ENCODE measurements at places on chromosomes 2 and 18. TPM values are rescaled to one million over a fixed set of nuclear protein-coding genes. Genes with fewer than 3 reads are reported as not detected.

DNA sequence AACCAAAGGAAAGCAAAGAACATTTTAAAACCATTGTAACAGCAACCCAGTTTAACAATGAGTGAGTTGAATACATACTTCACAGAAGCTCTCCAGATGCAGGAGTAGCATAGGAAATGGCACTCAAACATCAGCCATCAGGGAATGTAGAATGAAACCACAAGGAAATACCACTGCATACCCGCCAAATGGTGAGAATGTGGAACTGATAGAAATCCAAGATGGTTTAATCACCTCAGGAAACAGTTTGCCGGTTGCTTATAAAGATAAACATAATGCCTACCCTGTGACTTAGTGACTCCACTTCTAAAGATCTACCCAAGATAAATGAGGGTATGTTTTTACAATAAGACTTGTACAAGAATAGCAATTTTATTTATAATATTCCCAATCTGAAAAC is 132.0 kb downstream of the GALNT1 start:
- no peak for DNase-seq
- no peak overlapping the region for H3K4me3 ChIP-seq
- H3K4me1 ChIP-seq, result no peaks in the 10 kb centered on the region
- no peak overlapping the region for H3K27ac ChIP-seq
- H3K27me3 ChIP-seq, result no peaks in the 10 kb centered on the region

DNA sequence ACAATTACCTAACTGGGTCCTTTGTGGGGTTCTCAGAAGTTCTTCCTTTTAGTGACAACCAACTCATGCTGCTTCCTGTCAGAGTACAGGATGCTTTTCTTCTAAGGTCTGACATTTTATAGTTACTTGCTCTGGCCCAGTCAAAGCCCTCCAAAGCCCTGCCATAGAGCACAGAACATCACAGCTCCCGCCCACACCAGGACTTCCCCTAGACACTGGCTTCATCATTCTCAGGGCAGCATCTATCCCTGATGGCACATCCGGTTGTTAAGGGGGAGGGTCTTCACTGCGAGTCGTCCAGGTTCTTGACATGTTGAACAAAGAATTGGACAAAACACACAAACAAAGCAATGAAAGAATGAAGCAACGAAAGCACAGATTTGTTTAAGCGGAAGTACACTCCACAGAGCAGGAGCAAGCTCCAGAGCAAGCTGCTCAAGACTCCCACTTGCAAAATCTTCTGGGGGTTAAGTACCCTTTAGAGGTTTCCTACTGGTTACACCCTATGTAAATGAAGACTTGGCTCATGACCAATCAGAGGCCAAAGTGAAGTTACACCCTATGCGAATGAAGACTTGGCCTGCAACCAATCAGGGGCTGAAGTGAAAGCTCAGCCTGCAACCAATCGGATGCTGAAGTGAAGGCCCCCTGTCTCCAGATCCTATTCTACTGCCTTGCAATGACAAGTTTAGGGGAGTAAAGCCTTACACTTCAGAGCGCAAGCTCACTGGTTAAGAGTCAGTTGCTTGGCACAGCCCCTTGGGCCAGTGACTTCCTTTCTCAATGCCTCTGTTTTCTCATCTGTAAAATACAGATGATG is 79.0 kb downstream of the HDAC4 start:
- DNase-seq, result peak; percentile 64
- H3K4me1 ChIP-seq, result peaks cover 67% of the 10 kb centered on the region
- H3K36me3 ChIP-seq, result no peaks in the 10 kb centered on the region

DNA sequence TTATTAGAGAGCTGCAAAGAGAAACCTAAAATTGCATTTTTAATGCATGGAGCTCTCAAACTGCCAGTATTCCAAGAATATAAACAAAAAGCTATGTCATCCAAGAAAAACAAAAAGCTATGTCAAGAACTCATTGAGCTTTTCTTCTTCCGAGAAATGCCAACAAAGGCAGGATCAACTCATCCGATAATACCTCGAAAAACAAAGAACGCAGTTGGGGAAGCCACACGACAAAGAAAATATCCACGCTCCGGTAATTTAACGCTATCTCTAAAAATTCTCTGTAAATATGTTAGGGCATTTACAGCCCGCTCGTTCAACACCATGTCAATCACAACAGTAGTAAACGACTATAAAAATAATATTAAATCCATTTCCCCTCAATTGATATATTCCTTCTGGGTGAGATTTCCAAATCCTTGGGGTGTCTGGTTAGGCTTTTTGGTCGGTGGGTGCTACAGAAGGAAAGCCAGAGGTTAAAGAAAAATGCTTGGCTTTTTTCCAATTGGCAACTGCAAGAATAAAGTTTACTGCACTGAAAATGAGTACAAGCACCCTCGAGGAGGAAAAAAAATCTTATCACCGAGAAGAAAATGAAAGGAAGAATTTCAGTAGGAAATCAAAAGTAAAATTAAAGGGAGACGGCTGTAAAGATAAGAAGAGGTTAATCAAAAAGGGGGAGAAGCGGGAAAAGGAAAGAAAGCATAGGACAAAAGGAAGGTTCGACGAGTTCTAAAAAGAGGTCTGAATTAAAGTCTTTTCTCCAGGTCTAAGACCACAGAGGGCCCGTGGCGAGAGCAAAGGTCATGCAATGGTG is 856 bp downstream of the TIA1 start:
- no peaks in the 10 kb centered on the region for H3K27me3 ChIP-seq
- H3K4me3 ChIP-seq, result peak overlapping the region; percentile 40
- DNase-seq, result no peak
- H3K27ac ChIP-seq, result peak overlapping the region; percentile 83
- peaks cover 51% of the 10 kb centered on the region for H3K4me1 ChIP-seq

- H3K4me3 ChIP-seq, result no peak overlapping the region
- H3K36me3 ChIP-seq, result peaks cover 14% of the 10 kb centered on the region
- H3K27me3 ChIP-seq, result no peaks in the 10 kb centered on the region
Observed at GRCh38 chr18:6859676-6860422, 130.3 kb downstream of the ARHGAP28 start.

DNA sequence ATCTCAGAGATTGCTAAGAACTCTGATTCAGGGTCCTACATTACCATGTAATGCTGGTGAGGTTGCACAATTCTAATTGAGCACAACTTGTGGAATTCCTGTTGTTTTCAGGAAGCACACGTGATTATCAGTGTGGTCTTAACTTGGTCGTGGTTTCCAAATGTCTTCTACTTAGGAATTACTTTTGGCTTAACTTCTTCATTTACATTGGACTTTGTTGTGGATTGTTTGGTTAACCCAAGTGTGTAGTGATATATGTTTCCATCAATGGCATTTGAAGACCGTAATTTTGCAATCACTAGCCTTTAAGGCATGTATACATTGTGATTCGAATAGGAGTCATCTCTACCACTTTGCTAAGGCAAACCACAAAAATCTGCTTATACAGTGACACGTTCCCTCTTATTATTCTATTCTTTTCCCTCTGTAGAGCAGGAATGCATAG is 373.3 kb downstream of the IRS1 start:
- DNase-seq, result no peak
- H3K36me3 ChIP-seq, result no peaks in the 10 kb centered on the region
- no peak overlapping the region for H3K4me3 ChIP-seq
- no peaks in the 10 kb centered on the region for H3K27me3 ChIP-seq
- peaks cover 15% of the 10 kb centered on the region for H3K4me1 ChIP-seq

GRCh38 chr2:8454797-8455196 is 227.1 kb upstream of the ID2 start:
- H3K4me3 ChIP-seq, result no peak overlapping the region
- no peak for DNase-seq
- H3K36me3 ChIP-seq, result no peaks in the 10 kb centered on the region
- H3K27me3 ChIP-seq, result peaks cover 14% of the 10 kb centered on the region
- H3K4me1 ChIP-seq, result peaks cover 7% of the 10 kb centered on the region
- no peak overlapping the region for H3K27ac ChIP-seq

GRCh38 chr18:28147674-28148171 is 29.2 kb downstream of the CDH2 start:
- H3K4me3 ChIP-seq, result no peak overlapping the region
- no peak for DNase-seq
- no peaks in the 10 kb centered on the region for H3K27me3 ChIP-seq
- H3K4me1 ChIP-seq, result no peaks in the 10 kb centered on the region
- H3K27ac ChIP-seq, result peak overlapping the region; percentile 41

GRCh38 chr18:26091047-26091630 is 726 bp upstream of the SS18 start:
- peak overlapping the region; percentile 99 for H3K27ac ChIP-seq
- H3K4me1 ChIP-seq, result peaks cover 28% of the 10 kb centered on the region
- H3K36me3 ChIP-seq, result no peaks in the 10 kb centered on the region
- H3K27me3 ChIP-seq, result no peaks in the 10 kb centered on the region
- H3K4me3 ChIP-seq, result peak overlapping the region; percentile 98
- DNase-seq, result no peak

GRCh38 chr2:241957276-241957675 is 87.7 kb downstream of the RTP5 start:
- no peaks in the 10 kb centered on the region for H3K36me3 ChIP-seq
- peaks cover 35% of the 10 kb centered on the region for H3K4me1 ChIP-seq
- H3K27ac ChIP-seq, result no peak overlapping the region
- H3K27me3 ChIP-seq, result no peaks in the 10 kb centered on the region
- H3K4me3 ChIP-seq, result no peak overlapping the region
- DNase-seq, result peak; percentile 40

- H3K4me3 ChIP-seq, result peak overlapping the region; percentile 55
- H3K27ac ChIP-seq, result peak overlapping the region; percentile 78
- H3K36me3 ChIP-seq, result peaks cover 8% of the 10 kb centered on the region
- no peaks in the 10 kb centered on the region for H3K27me3 ChIP-seq
Observed at GRCh38 chr2:38778687-38779082, 675 bp downstream of the GEMIN6 start.

GRCh38 chr18:12410081-12410481 is 2.4 kb downstream of the PRELID3A start:
- no peaks in the 10 kb centered on the region for H3K36me3 ChIP-seq
- no peak overlapping the region for H3K4me3 ChIP-seq
- peaks cover 21% of the 10 kb centered on the region for H3K4me1 ChIP-seq
- H3K27ac ChIP-seq, result no peak overlapping the region
- H3K27me3 ChIP-seq, result no peaks in the 10 kb centered on the region

DNA sequence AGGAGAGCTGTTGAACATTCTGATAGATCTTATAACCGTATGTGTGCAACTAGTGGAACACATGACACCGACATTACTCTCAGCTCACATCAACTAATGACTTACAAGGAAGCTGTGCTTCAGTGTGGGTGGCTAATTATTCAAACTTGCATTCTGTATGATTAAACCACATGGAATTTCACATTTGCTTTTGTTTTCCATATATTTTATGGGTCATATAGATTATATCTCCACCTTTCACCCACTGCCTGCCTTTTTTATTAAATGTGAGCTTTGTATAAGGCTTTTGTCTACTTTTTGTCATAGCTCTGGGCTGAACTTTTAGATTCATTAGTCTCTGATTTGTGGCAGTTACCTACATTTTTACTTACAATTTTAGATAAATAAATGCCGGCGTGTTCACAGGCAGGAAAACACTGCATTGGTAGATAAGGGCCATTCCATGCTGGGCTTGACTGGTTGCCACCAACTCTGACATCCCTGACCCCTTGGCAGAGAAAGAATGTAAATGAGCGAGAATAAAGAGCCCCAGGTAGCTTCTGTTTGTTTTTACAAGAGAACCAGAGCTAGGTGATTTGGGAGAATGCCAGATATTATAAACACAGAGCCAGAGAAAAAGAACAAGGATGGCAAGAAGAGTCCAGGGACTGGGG is 35.7 kb downstream of the LYPD6 start:
- H3K4me3 ChIP-seq, result no peak overlapping the region
- H3K27ac ChIP-seq, result no peak overlapping the region
- H3K36me3 ChIP-seq, result no peaks in the 10 kb centered on the region
- no peaks in the 10 kb centered on the region for H3K27me3 ChIP-seq
- H3K4me1 ChIP-seq, result no peaks in the 10 kb centered on the region
- no peak for DNase-seq

DNA sequence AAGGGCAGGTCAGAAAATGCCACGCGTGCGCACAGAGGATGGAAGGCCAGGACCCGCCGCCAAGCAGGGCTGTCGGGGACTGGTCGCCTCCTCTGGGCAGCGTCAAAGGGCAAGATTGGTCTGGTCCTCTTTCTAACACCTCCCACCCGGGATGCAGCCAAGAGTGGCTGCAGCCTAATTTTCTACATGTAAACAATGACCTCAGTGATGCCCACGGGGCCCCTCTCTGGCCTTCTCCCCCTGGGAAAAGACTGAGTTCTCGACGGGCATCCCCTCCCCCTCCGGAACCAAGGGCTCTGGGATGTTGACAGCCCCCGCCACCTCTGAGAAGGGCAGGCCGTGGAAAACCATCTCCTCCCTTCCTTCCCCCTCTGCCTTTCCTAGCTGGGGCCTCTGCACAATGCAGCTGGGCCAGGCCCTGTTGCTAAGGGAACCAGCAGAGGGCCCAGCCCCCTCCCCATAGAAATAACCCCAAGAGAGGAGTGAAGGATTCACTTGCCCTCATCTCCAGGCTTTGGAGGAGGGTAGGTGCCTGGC is 80.0 kb upstream of the ZNF532 start:
- H3K27ac ChIP-seq, result peak overlapping the region; percentile 32
- no peaks in the 10 kb centered on the region for H3K27me3 ChIP-seq
- peaks cover 19% of the 10 kb centered on the region for H3K4me1 ChIP-seq
- no peak for DNase-seq
- no peak overlapping the region for H3K4me3 ChIP-seq
- no peaks in the 10 kb centered on the region for H3K36me3 ChIP-seq

DNA sequence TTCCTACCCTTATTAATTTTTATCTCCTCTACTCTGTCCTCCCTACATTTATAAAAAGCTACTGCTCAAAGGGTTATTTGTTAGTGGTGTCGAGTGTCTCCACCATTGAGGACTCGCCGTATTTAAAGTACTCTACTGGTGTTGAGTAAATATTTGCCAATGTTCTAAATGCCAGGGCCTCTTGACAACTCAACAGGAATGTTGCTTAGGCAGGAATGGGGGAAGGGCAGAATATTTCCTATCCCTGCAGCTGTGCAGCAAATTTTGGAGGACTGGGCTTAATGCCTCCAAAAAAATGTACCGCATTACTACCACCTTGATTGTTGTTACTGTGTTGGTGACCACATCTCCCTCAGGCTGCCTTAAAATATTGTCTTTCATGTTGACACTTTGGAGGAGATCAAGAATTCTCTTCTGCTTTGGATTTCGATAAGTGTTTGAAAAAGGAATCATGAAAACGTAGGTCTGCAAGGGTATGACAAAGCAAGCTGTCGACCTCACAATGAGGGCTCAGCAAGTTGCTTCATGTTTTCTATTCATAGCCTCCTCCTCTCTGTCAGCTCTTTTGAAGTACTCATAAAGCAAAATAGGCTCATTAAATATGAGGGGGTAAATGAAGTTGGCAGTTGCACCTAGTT is 84.3 kb downstream of the EFEMP1 start:
- no peak overlapping the region for H3K27ac ChIP-seq
- no peak overlapping the region for H3K4me3 ChIP-seq
- H3K36me3 ChIP-seq, result no peaks in the 10 kb centered on the region

GRCh38 chr2:240435457-240435947 is at the start of gene GPC1:
Gene GPC1 (plus strand): TSS chr2:240435663. CDS start chr2:240435919, 256 bp downstream.
- H3K27ac ChIP-seq, result peak within 1 kb of the TSS; percentile 80
- peak within 1 kb of the TSS; percentile 58 for H3K4me3 ChIP-seq
- H3K36me3 ChIP-seq, result no peaks in the 10 kb centered on the region
- H3K27me3 ChIP-seq, result peaks cover 70% of the 10 kb centered on the region
- H3K4me1 ChIP-seq, result peaks cover 44% of the 10 kb centered on the region
- peak; percentile 85 for DNase-seq

Gene ANKZF1
- 70.2 TPM for polyA plus RNA-seq

Gene RMDN2
- polyA plus RNA-seq, result 18.3 TPM

Gene LGALSL
- polyA plus RNA-seq, result 2.4 TPM

Gene FLACC1
- polyA plus RNA-seq, result 0.30 TPM
